Activated CD4-positive, alpha-beta T cell treated with anti-CD3 and anti-CD28 coated beads, Interleukin-2, amount 50 U/mL, for 16 hours (primary cell): ENCODE measurements at places on chromosomes 5 and 9.

- no peak for DNase-seq
Measured at GRCh38 chr5:95555553-95555952, 652 bp downstream of the ARSK start.

- DNase-seq: no peak
Measured at GRCh38 chr9:19298436-19299000, 68.0 kb downstream of the DENND4C start.

GRCh38 chr5:123805300-123805699, 293.3 kb downstream of the CSNK1G3 start:
- no peak for DNase-seq

DNA sequence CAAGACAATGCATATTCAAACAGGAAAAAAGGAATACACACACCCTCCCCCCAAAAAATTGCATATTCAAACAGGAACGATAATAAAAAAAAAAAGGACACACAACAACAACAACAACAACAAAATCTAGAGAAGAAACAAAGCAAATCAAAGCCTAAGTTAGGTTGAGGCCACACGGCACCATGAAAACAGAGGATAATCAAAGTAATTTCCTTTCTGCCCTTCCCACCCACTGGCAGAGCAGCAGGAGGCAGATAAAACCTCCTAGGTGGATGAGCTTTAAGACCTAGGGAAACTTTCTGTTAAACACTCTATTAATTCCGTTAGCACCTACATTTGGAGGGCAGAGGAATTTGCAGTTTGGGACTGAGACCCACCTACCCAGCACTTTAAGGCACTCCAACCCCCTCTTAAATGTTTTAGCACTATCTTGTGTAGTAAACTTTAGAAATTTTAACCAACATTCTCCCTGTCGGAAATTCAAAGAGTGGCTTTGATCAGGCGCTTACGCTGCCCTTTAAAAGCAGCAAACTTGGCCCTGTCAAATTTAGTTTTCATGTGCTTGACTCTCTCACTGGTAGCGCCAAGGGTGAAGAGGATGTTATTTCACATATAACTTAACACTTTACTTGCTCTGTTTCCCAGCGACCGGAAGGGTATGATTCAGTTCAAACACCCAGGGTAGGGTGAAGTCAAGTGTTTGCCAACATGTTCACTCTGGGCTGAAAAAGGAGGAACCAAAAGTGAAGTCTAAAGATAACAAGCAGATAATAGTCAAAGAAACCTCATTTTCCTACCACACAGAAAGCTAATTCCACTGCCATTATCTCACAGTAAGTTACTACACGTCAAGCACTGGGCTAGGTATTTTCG, 9.2 kb downstream of the ENC1 start:
- peak; percentile 80 for DNase-seq

DNA sequence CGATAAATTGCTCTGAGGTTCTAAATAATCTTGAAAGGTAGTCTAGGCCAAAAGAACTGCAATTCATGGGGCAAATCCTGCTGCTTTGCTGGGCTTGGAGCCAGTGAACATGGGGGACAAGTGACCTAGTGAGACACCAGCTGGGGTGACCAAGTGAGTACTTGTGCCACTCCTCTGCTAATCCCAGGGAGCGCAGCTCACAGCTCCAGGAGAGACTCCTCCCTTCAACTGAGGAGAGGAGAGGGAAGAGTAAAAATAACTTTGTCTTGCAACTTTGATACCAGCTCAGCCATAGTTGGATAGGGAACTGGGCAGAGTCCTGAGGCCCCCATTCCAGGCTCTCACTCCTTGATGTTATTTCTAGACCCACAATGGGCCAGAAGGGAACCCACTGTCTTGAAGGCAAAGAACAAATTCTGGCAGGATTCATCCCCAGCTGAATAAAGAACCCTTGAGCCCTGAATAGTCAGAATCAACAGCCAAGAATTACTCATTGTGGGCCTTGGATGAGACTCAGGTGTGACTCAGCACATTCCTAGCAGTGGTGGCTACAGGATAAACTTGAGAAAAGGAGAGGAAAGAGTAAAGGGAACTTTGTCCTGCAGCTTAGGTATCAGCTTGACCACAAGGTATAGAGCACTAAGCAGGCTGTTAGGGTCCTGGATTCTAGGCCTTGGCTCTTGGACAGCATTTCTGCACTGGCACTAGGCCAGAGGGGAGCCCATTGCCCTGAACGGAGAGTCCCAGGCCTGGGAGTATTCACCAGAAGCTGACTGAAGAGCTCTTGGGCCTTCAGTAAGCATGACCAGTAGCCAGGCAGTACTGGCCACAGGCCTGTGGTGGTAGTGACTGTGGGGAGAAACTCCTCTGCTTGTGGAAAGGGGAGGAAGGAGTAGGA, 288.3 kb upstream of the CDH18 start:
- DNase-seq: no peak

GRCh38 chr9:3976865-3977613, 322.8 kb downstream of the GLIS3 start:
- DNase-seq: no peak

DNA sequence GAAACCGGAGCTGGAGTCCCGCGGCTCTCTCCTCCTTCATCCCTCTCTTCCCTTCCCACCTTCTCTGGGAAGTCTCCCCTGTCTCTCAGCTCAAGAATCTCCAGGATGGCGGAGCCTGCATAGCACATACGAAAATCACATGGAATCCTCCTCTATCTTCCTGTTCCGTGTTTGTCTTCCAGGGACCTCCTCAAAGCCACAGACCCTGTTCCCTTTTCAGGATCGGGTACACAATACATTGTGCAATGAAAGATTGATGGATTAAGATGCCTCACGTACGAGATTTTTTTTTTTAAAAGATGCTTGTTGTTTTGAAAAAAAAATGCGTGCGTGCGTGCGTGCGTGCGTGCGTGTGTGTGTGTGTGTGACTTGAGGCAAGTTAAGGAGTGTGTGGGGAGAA, 46.6 kb upstream of the OLFM1 start:
- no peak for DNase-seq

DNA sequence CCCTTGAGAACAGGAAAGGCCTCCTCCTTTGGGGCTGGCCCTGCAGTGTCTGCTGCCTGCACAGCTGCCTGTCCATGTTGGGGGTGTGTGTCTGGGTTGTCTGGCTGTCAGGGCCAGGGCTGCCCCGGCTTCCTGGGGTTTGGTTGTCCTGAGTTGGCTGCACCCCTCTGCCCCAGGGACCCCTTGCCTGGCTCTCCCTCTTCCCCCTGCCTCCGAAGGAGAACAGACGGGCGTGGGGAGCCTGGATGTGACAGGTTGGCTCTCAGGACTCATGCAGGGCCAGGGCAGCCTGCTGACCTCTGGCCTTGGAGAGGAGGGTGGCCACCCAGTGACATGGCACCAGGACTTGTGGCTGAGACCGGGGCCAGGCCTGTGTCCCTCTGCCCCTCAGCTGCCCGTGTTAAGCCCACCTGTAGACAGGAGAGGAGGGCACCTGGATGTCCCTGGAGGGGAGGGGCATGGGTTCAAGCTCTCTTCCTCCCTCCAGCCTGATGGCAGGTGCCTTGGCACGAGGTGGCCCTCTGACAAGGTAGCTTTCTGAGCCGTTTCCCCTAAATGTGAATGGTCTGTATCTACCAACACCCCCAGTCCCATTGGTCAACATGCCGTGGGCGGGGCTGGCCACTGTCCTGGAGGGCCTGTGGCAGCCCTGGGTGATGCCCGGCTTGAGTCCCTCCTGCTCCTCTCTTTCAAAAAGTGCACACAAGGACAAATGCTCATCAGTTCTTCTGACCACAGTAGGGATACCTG, 34.9 kb downstream of the WNK2 start:
- DNase-seq: no peak
